GM12864 (cell line): ENCODE measurements at places on chromosomes 2 and 18.

GRCh38 chr2:6906165-6906741, 11.0 kb upstream of the RNF144A start:
- DNase-seq = no peak

DNA sequence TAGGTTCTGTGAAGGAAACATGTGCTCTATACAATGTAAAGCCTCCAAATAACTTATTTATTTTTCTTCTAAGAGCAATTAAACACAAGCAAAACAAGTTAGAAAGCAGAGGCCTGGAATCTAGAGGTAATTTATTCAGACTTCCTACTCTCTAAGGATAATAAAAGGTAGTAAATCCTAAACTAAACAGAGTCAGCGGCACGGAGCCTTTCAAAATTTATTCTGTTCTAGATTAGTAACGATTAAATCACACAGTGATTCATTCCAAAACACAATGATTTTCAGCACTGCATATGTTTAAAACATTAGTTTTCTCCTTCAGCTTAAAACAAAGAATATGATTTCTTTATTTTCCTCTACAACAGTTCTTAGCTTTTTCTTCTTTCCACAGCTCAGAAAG, 160.9 kb downstream of the FBXO15 start:
- DNase-seq = no peak

DNA sequence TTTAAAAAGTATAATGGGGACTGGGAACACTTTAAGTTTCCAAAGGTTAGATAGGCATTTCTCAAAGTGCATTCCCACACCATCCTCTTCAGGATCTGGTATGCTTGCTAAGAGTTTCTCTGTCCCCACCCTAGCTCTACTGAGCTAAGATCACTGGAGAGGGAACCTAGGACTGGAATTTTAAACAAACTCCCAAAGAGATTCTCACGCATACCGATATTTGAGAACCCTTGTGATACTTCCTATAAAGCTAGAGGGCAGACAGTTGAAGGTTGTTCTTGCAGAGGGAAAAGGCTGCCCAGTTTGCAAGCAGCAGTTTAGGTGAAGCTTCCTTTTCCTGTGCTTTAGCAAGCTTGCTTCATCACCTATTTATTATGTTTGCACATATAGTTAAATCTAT, 3.6 kb downstream of the CNRIP1 start:
- DNase-seq = no peak

DNA sequence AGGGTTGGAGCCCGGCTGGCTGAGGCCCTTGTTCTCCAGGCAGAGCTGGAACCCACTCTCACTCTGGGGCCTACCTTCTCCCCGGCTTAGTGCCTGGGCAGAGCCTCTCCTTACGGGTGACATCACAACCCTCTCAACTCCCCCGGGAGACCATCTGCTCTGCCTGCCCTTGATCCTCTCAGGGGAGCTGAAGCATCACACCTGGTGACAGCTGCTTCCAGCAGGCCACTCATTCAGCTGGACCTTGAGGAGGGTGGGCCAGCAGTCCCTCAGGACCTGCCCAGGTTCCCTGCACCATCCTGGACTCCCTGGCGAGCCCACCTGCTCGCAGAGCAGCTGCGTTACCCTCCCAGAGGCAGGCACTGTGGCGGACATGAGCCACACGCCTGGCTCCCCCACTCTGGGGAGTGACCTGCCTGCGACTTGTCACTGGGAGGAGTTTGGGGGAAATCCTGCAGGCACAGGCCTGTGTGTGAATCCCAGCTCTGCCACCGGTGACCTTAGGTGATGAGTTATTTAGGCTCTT, 13.1 kb downstream of the HS6ST1 start:
- DNase-seq = no peak

DNA sequence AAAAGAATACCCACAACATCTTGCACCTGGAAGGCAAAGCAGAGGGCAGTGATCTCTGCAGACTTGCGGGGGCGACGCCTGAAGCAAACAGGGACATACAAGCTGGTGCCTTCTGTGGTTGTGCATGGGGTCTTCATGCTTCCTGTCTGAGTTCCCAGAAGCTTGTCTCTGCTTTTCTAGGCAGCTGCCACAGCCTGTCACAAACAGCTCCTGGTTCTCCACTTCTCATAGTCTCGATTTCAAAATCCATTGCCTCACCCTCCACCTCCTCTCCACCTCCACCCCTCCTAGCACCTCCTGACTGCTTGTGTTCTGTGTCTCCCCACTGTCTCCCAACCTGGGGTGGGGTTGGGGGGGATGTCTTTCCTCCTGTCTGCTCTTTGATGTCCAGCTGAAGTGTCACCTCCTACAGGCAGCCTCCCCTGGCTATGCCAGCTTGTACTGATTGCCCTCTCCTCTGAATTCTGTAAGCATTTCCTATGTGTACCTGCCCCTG, 1.7 kb upstream of the PROC start:
- no peak for DNase-seq
